Ascending aorta (tissue), 2 donors: ENCODE measurements at places on chromosomes 6 and 20. TPM values are rescaled to one million over a fixed set of nuclear protein-coding genes. Genes with fewer than 3 reads are reported as not detected.
A peak's percentile ranks its signal among the peaks of the same experiment; 100 is the strongest.

The LRRC73 gene
- total RNA-seq, result not detected

The SEL1L2 gene
- total RNA-seq, result not detected

The BEND3 gene
- total RNA-seq, result 4.2 TPM

DNA sequence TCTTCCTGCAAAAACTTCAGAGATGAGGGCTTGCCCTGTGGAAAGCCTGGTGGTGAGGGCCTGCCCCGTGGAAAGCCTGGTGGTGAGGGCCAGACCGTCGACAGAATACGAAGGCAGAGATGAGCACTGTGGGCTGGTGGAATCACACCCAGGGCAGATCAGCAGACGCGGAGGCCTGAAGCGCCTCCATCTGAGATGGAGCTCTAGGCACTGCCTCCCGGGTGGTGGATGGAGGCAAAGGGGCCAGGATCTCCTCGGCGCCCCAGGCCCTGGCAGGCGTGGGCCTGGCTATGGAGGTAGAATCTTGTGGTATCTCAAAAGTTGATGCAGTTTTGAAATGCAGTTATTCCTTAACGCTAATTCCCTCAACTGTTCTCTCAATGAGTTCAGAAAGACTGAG is 104.8 kb downstream of the PSMB1 start:
- H3K4me3 ChIP-seq, result no peak overlapping the region
- no peak overlapping the region for H3K27ac ChIP-seq
- no peaks in the 10 kb centered on the region for H3K36me3 ChIP-seq
- H3K4me1 ChIP-seq, result no peaks in the 10 kb centered on the region

The FAM110A gene
- 9.7 TPM for total RNA-seq

The BPIFB6 gene
- total RNA-seq, result not detected

The CLPSL1 gene
- total RNA-seq, result not detected

DNA sequence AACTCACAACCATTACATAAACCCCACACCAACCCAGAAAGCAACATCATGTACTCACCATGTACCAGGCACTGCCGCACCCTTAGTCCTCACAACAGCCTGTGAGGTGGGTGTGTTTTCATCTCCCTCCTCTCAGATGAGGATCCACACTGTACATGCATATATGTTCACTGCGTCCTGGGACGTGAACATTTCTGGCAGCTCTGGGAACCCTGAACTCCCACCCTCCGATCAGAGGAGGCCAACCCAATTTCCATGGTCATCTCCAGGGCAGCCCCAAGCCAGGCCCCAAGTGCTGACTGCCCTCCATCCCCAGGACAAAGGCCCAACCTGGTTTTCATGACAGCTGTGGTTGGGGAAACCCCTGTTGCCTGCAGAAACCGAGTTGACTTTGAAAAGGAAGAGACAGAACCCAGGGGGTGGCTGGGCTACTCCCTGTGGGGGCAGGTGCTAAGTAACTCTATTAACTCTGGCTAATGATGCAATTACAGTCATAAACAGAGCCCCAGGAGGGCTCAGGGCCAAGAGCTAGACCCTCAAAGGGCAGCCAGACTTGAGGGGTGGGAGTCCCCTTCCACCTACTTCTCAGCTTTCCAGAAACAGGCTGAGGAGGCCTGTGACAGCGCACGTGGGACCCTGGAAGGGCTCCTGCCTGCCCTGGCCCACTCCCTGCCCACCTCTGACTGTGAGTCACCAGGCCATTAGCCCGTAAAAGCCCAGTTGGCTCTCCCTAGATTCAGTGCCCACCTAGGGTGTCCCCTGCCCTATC is 2.6 kb downstream of the TFEB start:
- H3K27ac ChIP-seq, result peak overlapping the region; percentile 99
- H3K4me1 ChIP-seq, result no peaks in the 10 kb centered on the region
- H3K4me3 ChIP-seq, result peak overlapping the region; percentile 92

- H3K4me3 ChIP-seq, result no peak overlapping the region
- no peaks in the 10 kb centered on the region for H3K36me3 ChIP-seq
- H3K27me3 ChIP-seq, result no peaks in the 10 kb centered on the region
- H3K27ac ChIP-seq, result no peak overlapping the region
- no peaks in the 10 kb centered on the region for H3K4me1 ChIP-seq
Measured at GRCh38 chr6:76264468-76264867, 192.0 kb upstream of the IMPG1 start.

The SLC16A10 gene
- 7.8 TPM for total RNA-seq
